Adipocyte (in vitro differentiated cells): ENCODE measurements at places on chromosomes 5 and 9.

- DNase-seq: no peak
These were observed 59.1 kb downstream of the C9orf152 start for GRCh38 chr9:110148891-110149290.

- no peak for DNase-seq
These were observed 5.5 kb downstream of the EPB41L4A start for GRCh38 chr5:112413611-112414010.

- DNase-seq: no peak
These were observed 300.0 kb downstream of the PIK3R1 start for GRCh38 chr5:68515514-68515913.

DNA sequence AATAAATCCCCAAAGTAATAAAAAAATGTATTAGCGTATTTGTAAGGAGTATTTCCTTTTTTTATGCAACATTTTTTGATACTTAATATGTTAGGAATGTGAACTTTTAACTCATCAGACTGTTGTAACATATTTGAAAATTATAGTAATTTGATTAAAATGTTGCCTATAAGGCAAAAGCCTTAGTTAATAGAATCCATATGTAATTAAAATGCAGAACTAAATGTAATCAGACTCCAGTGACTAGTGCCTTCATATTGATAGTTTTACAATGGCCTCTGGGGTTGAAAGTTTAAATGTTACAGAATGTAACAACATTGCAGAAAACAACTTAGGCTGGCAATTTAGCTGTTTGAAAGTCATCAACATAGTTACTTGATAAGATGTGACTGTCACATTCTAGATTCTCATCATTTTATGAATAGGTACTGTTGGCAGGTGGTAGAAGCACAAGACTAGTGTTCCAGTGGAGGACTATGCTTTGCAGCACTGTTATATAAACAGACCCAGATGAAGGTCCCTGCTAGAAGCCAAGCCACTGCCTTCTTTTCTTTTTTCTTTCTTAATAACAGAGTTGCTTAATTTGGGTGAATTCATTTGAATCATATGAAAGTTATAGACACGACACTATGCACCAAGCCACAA, 382.9 kb downstream of the CCDC171 start:
- peak; percentile 76 for DNase-seq

- peak; percentile 74 for DNase-seq
These were observed 22.5 kb downstream of the RANBP3L start for GRCh38 chr5:36279054-36279698.

- peak; percentile 28 for DNase-seq
These were observed 361.9 kb downstream of the MAT2B start for GRCh38 chr5:163867324-163867723.

DNA sequence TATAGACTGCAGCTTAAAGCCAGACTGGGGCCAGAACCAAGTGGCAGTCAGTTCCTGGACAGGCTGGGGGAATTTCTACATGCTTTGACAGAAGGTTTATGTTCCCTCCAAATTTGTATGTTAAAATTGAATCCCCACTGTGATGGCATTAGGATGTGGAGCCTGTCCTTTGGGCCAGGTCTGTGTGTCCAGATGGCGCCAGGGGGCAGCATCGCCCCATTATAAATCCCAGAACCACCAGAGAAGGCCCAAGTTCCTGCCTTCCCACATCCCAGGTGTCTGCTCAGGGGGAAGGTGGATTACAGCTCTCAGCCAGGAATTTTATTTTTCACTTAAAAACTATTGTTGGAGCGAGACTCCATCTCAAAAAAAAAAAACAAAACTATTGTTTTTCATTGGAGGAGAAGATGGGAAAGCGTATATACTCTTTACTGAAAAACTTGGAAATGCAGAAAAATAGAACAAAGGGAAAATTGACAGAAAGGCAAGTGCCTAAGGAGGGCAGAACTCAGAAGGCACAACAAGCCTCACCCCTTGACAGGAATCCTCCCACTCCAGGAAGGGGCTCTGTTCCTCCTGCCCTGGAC, 5.0 kb downstream of the IL3 start:
- peak; percentile 83 for DNase-seq

GRCh38 chr5:180179442-180180420, 29.3 kb downstream of the RASGEF1C start:
- DNase-seq: no peak

GRCh38 chr9:90393365-90394152, 249.1 kb downstream of the DIRAS2 start:
- no peak for DNase-seq

DNA sequence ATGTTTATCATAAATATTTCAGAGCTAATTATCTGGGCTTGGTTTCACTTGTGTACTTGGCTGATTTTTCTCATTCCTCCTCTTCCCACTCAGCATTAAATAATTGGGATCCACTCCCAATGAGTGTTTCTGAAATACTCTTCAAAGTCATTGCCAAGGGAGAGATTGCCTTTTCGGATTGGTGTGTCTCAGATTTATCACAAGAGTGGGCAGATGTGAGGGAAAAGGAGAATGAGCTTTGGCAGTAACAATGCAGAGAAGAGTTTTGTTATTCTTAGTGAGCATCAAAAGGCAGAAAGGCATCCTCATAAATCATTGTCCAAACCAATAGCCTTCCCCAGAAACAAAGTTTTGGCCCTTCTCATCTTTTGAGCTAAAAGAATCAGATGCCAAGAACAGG, 79.2 kb downstream of the SEMA5A start:
- DNase-seq: no peak

- no peak for DNase-seq
These were observed 11.4 kb upstream of the BASP1 start for GRCh38 chr5:17206021-17206420.

DNA sequence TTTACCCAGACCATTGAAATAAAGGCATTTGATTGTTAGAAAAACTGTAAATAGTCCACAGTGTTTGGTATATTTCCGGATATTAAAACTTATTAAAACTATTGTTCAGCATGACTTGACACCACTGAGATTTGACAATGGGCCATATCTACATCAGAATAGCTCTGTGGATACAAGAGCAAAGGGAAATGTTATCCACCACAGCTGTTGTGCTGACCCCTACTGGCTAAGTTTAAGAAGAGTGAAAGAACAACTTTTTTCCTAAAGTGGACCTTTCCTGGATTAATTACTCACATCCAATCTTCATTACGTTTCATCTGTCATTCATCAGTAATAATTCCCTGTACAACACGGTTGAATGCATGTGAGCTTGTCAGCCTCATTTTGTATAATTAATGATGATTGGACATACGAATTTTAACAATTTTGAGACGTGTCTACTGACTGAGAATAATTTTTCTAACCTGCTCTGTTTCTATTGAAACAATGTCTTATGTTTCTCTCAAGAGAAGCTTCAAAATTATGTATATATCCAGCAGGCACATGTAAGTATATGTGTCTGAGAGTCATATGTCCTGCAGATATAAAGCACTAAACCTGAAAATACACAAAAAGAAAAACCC, 1952.6 kb downstream of the MAT2B start:
- peak; percentile 53 for DNase-seq

DNA sequence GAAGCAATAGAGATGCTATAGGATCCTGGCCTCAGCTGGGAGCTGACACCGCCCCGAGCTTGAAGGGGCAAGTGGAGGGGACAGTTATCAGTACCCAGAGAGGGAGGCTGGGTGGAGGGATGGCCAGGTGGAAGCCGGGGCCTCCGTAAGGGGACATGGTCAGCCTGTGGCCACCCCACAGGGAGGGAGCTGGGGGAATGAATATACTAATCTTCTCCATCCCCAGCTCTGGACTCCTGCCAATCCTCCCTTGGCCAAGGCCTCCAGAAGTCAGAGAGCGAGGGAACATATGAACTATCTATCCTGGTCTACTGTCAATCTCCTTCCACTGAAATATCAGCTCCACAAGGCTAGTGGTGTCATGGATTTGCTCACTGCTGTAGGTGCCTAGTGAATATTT, 109.3 kb downstream of the BOD1 start:
- no peak for DNase-seq

- DNase-seq: peak; percentile 58
These were observed 1.9 kb downstream of the FBXO10 start for GRCh38 chr9:37574241-37574721.

GRCh38 chr5:144857454-144857853, 686.8 kb downstream of the KCTD16 start:
- no peak for DNase-seq

DNA sequence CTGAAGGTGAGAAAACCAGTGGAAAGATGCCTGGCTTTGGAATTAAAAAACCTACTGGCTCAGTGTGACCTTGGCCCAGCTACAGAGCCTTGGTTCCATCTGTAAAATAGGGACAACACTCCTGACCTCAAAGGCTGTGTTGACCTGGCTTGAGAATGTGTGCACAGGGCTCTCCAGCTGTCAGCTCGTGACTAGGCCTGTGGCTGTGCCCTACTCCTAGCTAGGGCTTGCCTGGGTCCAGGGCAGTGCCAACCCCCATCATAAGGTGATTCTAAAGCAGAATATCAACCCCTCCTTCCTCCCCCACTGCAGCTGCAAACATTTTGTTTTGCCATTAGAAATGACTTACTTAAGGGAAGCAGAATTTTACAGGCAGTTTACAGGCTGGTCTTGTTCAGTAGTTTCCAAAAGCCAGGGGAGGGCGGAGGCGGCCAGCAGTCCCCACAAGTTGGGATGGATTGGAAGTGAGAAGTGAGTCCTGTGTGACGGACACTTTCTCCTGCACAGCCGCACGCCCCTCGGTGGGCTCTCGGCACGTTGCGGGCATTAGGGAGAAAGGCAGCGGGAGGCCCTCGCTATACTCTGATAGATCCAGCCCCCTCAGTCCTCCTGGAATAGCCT, 7.3 kb downstream of the PITX1 start:
- peak; percentile 50 for DNase-seq

DNA sequence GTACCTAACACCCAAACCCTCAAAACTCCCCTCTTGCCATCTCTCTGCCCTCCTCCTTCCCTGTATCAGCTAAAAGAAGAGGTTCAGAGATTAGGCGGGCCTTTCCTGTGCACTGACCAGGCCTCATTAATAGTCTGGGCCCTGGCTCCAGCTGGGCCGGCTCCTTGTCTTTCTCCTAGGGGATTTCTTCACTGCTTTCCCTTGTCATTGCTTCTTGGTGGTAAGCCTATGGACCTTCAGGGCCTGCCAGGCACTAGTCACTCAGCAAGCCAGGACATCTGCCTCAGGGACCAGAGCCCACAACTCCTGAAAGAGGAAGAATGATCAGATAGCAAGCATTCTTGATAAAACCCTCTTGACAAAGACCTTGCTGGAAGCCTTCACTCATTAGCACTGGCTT, 50.9 kb downstream of the MRRF start:
- no peak for DNase-seq

DNA sequence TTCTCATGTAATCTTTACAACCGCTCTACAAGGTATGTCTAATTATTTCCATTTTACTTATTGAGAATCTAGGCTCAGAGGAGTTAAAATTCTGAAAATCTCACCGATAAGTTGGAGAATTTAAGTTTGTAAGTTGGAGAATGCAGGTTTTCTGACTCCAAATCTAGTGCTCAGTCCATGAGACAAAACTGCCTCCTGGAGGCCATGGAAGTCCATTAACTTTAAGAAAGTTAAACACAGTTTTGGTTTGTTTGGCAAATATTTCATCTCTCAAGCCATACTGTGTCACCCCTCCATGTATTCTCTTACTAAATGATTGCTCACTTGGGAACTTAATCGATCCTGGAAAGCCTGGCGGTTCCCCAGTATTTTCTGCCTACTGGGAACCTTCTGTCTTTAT, 52.6 kb downstream of the INIP start:
- DNase-seq: peak; percentile 30

- no peak for DNase-seq
These were observed 265.2 kb upstream of the MSX2 start for GRCh38 chr5:174459071-174459702.

DNA sequence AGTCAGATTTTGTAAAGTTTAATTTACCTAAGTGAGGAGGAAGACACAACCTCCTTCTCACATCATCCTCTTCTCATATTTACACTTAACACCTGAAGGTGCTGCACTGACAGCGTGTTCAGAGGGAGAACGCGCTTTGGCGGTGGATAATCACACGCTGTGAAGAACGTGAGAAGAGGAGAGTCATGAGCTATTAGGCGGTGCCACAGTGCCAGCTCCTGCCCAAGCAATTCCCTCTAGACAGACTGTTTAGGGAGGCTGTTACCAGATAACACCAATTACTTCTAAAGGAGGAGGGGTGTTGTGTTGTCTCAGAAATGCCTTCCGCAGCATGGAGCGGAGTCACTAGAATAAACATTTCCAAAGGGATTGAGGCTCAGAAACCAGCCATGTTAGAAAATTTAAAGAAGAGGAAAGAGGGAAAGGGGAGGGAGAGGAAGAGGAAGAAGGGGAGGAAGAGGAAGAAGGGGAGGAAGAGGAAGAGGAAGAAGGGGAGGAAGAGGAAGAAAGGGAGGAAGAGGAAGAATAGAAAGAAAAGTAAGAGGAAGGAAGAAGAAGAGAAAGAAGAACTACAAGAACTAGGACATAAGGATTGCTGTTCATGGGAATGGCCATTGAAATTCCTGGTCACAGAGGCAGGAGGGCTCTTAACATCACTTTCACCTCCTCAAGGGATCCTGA, 37.3 kb upstream of the WWC1 start:
- DNase-seq: no peak

DNA sequence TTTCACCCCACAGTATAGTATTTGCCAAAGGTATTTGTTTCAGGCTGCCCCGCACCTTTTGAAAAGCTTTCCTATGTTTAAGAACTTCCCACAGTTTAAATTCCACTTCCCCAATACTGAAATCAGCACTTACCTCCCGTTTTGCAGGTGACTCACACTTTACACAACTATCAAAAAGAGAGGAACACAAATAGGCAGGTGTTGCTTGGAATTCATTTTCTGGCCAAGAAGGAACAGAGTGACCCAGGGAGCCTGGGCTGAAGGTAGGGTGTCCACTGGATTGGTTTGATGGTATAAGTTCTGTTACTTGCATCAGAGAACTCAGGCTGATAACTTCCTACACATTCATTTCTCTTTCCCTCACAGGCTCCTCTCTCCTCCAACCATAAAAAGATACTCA, 60.1 kb upstream of the SLC30A5 start:
- DNase-seq: no peak

- no peak for DNase-seq
These were observed 56.1 kb downstream of the DOCK8 start for GRCh38 chr9:270657-271237.

GRCh38 chr9:18037981-18038380, 436.0 kb upstream of the ADAMTSL1 start:
- DNase-seq: no peak

GRCh38 chr9:112339886-112340285, 6.5 kb upstream of the PTBP3 start:
- DNase-seq: no peak

GRCh38 chr5:119355244-119355638, 578 bp upstream of the TNFAIP8 start:
- DNase-seq: no peak

DNA sequence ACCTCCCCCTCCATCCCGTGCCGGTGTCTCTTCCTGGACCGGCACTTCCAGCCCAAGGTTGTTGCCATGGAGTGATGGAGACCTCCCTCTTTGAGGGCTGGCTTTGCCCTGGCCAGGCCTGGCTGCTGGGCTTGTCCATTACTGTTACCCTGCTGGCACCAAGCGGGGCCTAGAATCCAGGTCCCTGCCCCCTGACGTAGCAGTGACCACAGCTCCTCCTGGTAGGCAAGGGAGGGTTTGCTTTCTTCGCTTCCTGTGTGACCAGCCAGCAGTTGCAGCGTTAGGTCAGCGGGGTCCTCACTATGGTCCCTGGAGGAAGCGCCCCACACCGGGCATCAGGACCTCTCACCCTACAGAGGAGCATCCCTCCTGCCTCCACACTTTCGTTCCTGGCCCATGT, 146.7 kb upstream of the COL5A1 start:
- no peak for DNase-seq

- DNase-seq: no peak
These were observed 356.6 kb upstream of the IRX4 start for GRCh38 chr5:2239201-2239910.

GRCh38 chr5:170629566-170630175, 125.9 kb downstream of the KCNIP1 start:
- no peak for DNase-seq
